ENCODE measurements at places on chromosomes 16 and 17. TPM values are rescaled to one million over a fixed set of nuclear protein-coding genes. Genes with fewer than 3 reads are reported as not detected.

The CIBAR2 gene
- total RNA-seq = 0.80 TPM

The TNFRSF13B gene
- total RNA-seq = not detected

The CBFA2T3 gene
- total RNA-seq = 12.9 TPM

The RHBDF1 gene
- 58.2 TPM for total RNA-seq

The RAB11FIP4 gene
- 65.5 TPM for total RNA-seq

The GP1BA gene
- not detected for total RNA-seq

The GLOD4 gene
- total RNA-seq = 79.9 TPM
